NCI-H2081 treated with DMSO at 0.1 percent for 48 hours (cell line): ENCODE measurements at places on chromosomes 1 and 21.

GRCh38 chr1:61289232-61290098 lies 207.1 kb downstream of the NFIA start:
- no peak for DNase-seq

DNA sequence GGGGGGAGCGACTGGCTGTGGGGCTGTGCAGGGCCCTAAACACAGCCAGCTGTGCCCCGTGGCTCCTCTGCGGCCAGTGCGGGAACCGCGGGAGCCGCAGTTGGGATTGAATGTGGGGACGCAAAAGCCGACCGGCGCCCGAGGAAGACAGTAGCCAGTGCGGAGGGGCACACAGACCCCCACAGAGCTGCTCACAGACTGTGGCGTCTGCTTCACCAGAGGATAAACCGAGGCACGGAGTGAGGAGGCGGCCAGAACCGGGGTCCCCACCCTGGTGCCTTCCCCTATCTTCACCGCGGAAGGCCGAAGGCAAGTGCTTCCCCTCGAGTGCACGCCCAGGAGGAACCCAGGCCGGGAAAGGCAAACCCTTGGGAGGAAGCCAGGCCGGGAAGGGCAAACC lies 8.7 kb upstream of the TMEM52 start:
- DNase-seq: no peak

DNA sequence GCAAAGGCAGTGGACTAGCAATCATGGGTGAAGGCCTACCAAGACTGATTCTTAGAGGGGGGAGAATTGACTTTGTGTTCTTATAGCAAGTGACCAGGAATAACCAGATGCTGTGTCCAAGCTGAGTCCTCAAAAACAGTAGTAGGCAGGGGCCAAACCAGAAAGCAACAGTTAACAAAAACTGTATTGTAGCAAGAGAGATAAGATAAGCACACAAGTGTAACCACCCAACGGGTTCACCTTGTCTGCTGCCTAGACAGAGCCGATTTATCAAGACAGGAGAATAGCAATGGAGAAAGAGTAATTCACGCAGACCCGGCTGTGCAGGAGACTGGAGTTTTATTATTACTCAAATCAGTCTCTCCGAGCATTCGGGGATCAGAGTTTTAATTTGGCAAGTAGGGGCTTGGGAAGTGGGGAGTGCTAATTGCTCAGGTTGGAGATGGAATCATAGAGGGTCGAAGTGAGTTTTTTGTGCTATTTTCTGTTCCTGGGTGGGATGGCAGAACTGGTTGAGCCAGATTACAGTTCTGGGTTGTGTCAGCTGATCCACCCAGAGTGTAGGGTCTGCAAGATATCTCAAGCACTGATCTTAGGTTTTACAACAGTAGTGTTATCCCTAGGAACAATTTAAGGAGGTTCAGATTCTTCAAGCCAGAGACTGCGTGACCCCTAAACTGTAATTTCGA lies 8.3 kb upstream of the CSRP1 start:
- no peak for DNase-seq

GRCh38 chr1:185926588-185926987 lies 192.4 kb downstream of the HMCN1 start:
- no peak for DNase-seq

GRCh38 chr1:28894785-28895184 lies 19.6 kb upstream of the EPB41 start:
- no peak for DNase-seq

GRCh38 chr1:158020886-158021620 lies 27.6 kb downstream of the KIRREL1 start:
- DNase-seq: no peak

GRCh38 chr1:52041551-52042185 lies 8.1 kb upstream of the KTI12 start:
- DNase-seq: no peak

GRCh38 chr1:230123280-230124185 lies 56.5 kb downstream of the GALNT2 start:
- no peak for DNase-seq

- no peak for DNase-seq
Measured at GRCh38 chr1:40036574-40036973, 4.0 kb upstream of the CAP1 start.

DNA sequence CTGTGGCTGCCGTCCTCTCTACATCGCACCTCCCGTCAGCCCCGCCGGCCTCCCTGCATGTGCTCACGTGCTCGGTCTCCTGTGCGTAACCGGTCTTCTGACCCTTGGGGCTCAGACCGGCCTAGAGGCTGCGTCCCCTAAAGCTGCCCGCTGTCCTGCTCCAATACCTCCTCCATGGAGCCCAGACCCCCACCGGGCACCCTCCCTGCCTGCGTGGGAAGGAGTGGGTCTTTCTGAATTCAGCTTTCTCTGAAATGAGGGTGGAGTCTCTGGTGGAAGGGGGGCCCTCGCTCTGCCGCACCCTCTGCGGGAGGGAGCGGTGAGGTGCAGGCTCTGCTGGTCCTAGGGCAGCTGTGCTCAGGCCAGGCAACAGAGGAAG lies 18.7 kb upstream of the POFUT2 start:
- no peak for DNase-seq

GRCh38 chr1:9238550-9238949 lies 4.0 kb downstream of the H6PD start:
- DNase-seq: no peak

DNA sequence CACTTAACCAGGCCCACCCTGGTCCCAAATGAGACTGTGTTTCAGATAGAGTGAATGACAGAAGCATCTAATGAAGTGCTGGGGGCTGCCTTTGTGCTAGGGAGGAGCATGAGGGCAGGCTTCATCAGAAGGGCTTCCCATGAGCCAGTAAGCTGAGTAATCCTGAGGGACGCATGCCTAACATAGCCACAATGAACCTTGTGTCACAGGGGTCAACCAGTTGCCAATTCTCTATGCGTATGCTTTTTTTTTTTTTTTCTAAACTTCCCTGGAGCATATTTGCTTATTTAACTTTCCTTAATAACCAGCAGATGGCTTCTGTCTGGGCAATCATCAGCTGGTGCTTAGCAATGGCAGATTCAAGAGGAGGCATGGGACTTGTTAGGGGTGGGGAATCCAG lies 25.5 kb upstream of the CYP2J2 start:
- no peak for DNase-seq

DNA sequence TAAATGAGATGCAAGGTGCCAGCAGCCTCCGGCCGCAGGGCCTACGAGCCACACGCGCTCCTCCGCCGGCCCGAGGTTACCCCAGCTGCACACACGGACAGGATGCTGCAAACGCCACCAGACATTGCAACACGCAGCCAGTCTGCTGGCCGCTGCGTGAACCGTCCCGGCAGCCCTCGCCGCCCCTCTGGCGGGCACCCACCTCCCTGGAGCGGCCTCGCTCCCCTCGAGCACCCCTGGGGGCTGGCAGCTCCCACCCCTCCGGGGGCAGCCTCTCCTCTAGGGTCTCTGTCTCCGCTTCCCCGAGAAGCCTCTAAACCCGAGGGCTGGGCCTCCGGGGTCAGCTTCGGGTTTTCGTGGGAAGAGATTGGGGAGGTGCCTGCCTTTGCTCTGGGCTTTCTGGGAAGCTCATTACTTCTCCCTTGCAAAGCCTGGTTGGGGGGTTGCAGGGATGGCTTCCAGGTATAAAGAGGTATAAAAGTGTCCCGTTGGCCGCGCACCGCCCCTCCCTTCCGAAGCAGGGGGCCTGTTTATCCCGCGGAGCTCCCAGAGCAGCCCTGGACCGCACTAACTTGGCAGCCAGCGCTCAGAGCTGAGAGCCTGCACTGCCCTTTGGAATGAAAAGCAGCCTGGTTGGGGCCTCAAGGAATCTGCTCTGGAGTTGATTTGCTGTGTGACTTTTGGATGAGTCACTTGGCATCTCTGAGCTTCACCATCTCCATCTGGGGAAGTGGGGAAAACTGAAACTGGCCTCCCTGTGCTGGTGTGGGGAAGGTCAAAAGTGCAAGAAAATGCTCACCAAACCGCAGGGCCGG lies 21.8 kb downstream of the DHRS3 start:
- DNase-seq: no peak

DNA sequence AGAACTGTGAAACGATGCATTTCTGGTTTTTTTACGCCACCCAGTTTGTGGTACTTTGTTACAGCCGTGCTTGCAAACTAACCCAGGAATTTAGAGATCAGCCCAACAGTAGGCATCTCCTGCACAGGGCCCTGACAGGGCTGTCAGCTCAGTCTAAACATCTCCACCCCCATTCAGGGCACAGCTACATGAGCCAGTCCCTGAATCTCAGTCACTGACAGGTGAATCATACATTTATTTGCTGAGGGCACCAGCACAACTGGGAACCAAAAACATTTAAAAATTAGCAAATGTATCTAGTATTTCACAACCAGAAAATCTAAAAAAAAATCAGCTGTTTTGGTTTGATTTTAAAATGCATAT lies 30.7 kb downstream of the PRDX6 start:
- no peak for DNase-seq
